ENCODE measurements at places on chromosomes 4 and X.

- DNase-seq = no peak
These were observed 60.2 kb downstream of the MID1IP1 start for GRCh38 chrX:38861489-38861888.

DNA sequence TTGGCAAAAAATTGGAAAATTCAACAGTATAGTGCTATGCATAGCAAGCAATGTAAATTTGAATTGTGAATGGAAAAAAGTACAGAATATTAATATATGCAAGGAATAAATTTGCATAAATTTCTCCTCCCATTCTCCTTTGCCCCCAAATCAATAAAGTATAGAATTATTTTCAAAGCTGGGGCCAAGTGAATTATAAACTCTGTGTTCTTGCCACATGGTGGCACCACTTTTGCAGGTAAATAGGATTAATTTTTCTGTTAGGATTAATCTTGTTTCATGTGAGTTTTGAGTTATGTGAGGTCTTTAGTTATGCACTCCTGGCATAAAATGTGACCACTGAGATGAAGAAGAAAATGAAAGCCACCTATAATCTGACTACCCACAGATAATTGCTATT, 19.9 kb downstream of the COPS4 start:
- no peak for DNase-seq

- DNase-seq = no peak
These were observed 41.6 kb upstream of the LAS1L start for GRCh38 chrX:65576160-65576559.

DNA sequence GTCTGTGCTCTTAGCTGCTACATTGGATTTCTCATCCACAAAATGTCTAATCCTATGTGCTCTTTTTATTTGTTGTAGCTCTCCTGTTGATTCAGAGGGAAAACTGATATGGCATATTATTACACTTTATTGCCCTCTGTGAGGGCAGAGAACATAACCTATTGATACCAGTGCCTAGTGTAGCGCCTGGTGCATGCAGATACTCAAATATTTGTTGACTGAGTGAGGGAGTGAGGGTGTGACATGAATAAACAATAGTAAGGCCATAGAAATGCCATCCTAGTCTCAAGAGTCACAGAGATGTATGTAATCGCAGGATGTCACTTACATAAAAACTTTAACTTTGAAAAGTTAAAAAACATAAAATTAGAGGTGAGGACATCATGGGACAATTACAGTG, 159.1 kb downstream of the SHROOM3 start:
- DNase-seq = no peak

GRCh38 chr4:74311696-74312313, 3.5 kb downstream of the EPGN start:
- DNase-seq = no peak

GRCh38 chrX:10158279-10159144, 1.7 kb downstream of the CLCN4 start:
- DNase-seq = no peak

DNA sequence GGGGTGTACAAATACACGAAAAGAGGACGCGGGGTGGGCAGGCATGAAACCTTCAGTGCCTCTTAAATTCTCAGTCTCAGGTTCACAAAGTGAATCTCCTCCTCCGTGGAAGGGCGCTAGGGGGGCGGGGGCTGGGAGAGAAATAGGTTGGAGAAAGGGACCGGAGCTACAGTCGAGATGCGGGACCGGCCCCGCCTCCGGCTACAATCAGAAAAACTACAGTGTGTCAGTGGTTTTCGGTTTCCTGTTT, 3.4 kb downstream of the MAML3 start:
- DNase-seq = no peak

DNA sequence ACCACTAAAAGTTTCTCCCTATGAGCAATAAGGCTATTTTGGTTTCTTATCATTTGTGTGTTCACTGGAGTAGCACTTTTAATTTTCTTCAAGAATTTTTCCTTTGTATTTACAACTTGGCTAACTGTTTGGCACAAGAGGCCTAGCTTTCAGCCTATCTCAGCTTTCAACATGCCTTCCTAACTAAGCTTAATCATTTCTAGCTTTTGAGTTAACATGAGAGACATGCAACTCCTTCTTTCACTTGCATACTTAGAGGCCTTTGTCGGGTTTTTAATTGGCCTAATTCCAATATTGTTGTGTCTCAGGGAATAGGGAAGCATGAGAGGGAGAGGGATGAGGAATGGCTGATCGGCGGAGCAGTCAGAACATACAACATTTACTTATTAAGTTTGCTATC, 349.8 kb downstream of the OPHN1 start:
- DNase-seq = no peak

DNA sequence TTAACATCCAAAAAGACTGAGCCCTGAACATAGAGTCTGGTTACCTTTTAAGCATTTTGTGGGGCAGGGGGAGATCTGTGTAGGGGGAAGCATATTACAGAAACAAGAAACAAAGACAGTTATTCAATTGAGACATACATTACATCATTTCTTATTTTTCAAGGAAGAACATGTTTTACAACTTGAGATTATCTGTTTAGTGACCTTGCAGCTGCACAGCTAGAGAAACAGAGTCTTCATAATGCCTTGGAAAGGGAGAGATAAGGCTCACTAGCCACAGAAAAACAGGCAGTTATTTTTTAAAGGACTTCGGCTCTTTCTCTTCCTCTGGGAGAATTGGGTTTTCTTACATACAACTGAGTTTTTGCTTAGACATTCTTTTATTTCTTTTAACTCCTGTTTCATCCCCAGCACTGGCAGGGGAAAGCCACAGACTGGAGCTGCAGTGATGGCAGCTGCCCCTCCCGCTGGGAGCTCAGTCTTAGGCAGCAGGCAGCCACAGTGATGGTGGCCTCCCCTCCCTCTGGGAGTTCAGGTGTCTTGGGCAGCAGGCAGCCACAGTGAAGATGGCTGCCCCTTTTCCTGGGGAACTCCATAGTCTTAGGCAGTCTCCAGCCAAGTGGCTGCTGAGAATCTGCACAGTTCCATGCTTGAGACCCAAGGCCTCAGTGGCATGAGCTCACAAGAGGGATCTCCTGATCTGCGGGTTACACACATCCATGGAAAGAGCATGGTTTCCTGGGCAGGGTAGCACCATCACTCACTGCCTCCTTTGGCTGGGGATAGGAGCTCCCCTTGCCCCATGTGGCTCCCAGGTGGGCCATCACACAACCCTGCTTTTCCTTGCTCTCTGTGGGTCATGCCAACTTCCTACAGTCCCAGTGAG, 19.4 kb upstream of the TMPRSS11F start:
- DNase-seq = no peak

GRCh38 chr4:165118256-165118909, 5.7 kb upstream of the TMEM192 start:
- DNase-seq = no peak

GRCh38 chr4:90852237-90852636, 725.0 kb downstream of the CCSER1 start:
- no peak for DNase-seq

- DNase-seq = no peak
These were observed 115.4 kb upstream of the EMCN start for GRCh38 chr4:100633269-100633668.

DNA sequence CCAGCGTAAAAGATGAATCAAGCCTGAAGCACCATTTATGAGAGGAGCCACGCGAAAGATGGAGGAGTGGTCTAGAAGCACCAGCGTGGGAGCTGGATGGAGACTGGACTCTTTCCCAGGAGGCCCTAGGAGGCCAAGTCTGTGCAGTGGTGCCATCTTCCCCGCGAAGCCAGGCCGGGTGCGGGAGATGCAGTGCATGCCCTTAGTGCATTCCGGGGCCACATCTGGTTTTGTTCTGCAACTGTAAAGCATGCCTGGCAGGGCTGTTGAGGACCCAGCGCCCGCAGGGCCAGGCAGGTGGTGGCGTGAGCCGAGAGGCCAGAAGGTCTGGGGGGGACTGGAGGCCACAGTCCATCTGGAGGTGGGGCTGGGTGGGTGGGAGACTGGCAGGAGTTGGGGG, 78.6 kb upstream of the ADRA2C start:
- DNase-seq = no peak

- no peak for DNase-seq
These were observed 46.1 kb upstream of the TMEM192 start for GRCh38 chr4:165158762-165159161.

GRCh38 chrX:98459669-98460068, 1576.0 kb downstream of the RPA4 start:
- DNase-seq = no peak

GRCh38 chr4:89217604-89218003, 90.0 kb downstream of the GPRIN3 start:
- no peak for DNase-seq

DNA sequence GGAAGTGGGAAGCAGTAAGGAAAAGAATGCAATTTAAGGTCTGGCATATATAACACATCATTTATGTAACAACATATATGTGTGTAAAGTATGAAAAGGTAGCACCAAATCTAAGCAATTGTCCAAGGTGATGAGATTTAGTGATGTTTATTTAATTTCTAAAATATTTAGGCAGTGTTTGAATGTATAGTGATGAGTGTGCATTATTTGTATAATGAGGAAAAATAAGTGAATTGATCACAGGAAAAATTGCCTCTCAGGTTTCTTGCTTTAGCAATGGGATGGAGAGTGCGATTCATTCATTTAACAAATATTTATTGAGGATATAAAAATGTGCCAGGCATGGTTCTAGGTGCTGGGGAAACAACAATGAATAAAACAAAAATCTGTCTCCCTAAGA, 2.2 kb upstream of the MAGED1 start:
- DNase-seq = no peak

DNA sequence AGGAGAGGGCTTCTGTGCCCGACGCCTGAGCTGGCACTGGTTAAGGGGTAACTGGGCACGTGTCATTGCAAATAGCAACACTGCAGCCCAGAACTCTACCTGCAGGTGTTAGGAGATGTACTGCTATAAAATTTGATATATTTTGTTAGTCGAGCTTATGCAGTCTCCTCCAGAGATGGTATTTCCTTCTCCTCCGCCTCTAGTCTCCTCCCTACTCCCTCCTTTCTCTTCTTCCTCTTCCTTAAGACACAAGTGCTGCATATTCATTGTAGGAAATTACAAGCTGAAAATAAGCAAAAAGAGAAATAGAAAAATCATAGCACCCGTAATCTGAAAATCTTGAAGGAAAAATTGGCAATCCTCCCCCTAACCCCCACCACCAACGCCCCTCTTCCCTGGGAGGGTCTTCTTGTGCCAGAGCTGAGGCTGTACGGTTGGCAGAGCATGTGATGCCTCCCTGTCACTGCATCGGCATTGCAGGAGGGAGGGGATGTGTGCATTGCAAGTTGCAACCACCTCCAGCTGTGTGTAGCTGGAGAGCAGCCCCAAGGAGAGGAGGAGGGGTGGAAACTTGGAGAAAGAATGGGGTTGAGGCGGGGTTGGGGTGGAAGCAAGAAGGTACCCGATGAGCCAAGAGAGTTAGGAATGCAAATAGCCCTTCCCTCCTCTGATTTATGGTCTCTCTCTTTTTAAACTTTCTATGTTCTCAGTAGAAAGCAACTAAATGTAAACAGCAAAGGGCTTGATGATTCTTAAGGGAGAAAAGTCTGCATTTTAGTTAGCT, 48.3 kb upstream of the MND1 start:
- DNase-seq = no peak

DNA sequence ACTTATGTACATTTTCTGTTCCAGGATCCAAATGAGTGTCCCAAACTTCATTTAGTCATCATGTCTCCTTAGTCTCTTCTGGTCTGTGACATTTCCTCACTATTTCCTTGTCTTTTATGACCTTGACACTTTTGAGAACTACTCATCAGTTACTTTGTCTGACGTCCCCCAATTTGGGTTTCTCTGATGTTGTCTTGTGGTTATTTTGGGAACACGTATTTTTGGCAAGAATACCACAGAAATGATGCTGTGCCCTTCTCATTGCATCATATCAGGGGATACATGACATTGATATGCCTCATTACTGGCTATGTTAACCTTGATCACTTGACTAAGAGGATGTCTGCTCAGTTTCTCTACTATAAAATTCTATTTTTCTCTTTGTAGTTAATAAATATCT, 308.8 kb downstream of the ZNF674 start:
- no peak for DNase-seq

- DNase-seq = peak; percentile 69
These were observed 501 bp downstream of the ZNF518B start for GRCh38 chr4:10456595-10457254.

DNA sequence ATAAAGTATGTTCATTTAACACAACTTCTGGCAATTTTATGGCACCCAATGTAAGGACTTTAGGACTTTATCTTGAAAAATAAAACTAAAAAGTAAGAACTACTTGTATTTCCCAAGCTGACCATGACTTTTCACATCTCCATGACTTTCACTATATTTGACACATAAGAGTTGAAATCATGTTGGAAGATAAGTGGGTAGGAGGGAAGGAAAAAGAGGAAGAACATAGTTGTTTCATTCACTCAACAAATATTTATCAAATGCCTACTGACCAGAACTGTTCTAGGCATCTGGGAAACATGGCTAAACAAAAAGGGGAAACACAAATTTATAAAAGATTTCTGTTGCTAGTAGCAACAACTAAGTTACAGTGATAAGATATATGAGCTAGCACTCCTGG, 16.0 kb downstream of the SCLT1 start:
- DNase-seq = no peak

- DNase-seq = no peak
These were observed 29.2 kb downstream of the SEC24B start for GRCh38 chr4:109462802-109463201.

DNA sequence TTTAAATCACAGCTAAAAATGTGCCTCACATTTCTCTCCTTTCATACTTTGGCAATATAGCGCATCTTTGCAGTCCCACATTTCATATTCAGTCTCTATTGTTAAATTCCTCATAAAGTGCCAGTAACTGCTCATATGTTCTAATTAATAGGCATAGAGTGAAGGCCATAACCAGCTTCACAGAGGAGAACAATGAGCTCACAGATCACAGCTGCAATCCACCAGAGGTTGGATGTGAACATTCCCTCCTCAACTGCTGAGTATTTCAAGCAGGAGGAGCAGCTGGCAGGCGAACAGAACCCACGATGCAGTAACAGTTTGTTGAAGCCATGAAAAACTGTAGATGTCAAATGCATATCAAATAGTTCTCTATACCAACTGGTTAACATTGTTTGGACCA, 2088.7 kb upstream of the AGA start:
- DNase-seq = no peak

GRCh38 chr4:77911842-77912450, 49.3 kb downstream of the MRPL1 start:
- no peak for DNase-seq

GRCh38 chr4:147736458-147736857, 4.6 kb downstream of the ARHGAP10 start:
- DNase-seq = no peak

DNA sequence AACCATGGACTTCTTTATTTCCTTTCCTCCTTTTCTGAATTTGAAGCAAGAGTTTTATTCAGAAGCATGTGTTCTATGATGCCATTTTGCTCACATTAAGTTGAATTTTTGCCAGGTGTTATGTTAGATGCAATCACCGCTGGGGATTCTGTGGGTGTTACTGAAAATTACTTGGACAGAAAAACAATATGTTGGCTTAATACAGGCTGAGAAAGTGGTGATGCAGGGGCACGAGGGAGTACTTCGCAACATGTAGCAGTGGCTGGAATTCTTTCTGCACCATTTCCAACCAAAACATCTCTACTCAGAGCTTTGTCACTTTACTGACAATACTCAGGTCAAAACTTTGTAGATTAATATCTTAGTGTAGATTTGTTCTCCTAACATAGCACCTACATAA, 109.2 kb upstream of the PCDH18 start:
- DNase-seq = no peak

GRCh38 chr4:125062115-125063050, 252.4 kb upstream of the FAT4 start:
- DNase-seq = no peak

GRCh38 chr4:81621490-81621889, 149.8 kb upstream of the RASGEF1B start:
- no peak for DNase-seq

GRCh38 chr4:177921715-177922114, 479.5 kb upstream of the AGA start:
- DNase-seq = no peak

Data from activated T-cell treated with anti-CD3 and anti-CD28 coated beads, Interleukin-2, amount 50 U/mL, for 1 hour (primary cell).